ENCODE measurements at places on chromosomes 3 and 15. TPM values are rescaled to one million over a fixed set of nuclear protein-coding genes. Genes with fewer than 3 reads are reported as not detected.

DNA sequence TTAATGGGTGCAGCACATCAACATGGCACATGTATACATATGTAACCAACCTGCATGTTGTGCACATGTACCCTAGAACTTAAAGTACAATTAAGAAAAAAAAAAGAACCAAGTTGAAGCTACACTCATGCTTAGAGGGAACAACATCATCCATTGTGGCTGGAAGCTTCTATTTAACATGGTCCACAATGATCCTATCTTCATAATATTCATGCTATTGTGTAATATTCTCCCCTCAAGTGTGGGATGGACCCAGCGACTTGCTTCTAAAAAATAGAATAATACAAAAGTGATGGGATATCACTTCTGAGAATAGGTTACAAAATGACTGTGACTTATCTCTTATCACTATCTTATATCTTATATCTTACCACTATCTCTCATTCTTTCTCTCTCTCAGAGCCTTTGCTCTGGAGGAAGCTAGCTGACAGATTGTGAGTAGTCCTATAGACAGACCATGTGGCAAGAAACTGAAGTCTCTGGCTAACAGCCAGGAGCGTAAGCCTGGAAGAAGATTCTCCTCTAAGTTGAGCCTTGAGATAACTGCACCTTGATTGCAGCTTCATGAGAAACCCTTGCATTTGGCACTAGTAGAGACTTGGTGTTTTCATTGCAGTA, 198.5 kb upstream of the MRPL3 start:
- no peak overlapping the region for H3K27ac ChIP-seq
- H3K4me3 ChIP-seq, result no peak overlapping the region
- DNase-seq, result no peak

- DNase-seq, result no peak
- H3K27me3 ChIP-seq, result no peaks in the 10 kb centered on the region
- H3K36me3 ChIP-seq, result no peaks in the 10 kb centered on the region
- no peak overlapping the region for H3K4me3 ChIP-seq
These were observed 40.9 kb downstream of the HRH1 start for GRCh38 chr3:11195201-11195600.

- H3K4me3 ChIP-seq, result no peak overlapping the region
- H3K4me1 ChIP-seq, result no peaks in the 10 kb centered on the region
- no peak for DNase-seq
- no peaks in the 10 kb centered on the region for H3K27me3 ChIP-seq
- no peak overlapping the region for H3K27ac ChIP-seq
These were observed 144.7 kb downstream of the FAM43A start for GRCh38 chr3:194830401-194830800.

- DNase-seq, result peak; percentile 43
- no peak overlapping the region for H3K4me3 ChIP-seq
- H3K27me3 ChIP-seq, result no peaks in the 10 kb centered on the region
- H3K4me1 ChIP-seq, result no peaks in the 10 kb centered on the region
- no peaks in the 10 kb centered on the region for H3K36me3 ChIP-seq
These were observed 71.8 kb downstream of the SYNPR start for GRCh38 chr3:63349583-63350573.

- H3K27ac ChIP-seq, result no peak overlapping the region
- DNase-seq, result no peak
- no peak overlapping the region for H3K4me3 ChIP-seq
- H3K36me3 ChIP-seq, result no peaks in the 10 kb centered on the region
These were observed 817.4 kb upstream of the LMCD1 start for GRCh38 chr3:7684182-7684715.

GRCh38 chr3:44136421-44136820, 105.3 kb upstream of the TOPAZ1 start:
- no peak overlapping the region for H3K27ac ChIP-seq
- no peak overlapping the region for H3K4me3 ChIP-seq
- DNase-seq, result peak; percentile 20
- no peaks in the 10 kb centered on the region for H3K36me3 ChIP-seq

- peak overlapping the region; percentile 71 for H3K4me3 ChIP-seq
- no peaks in the 10 kb centered on the region for H3K27me3 ChIP-seq
- peaks cover 2% of the 10 kb centered on the region for H3K36me3 ChIP-seq
- peaks cover 22% of the 10 kb centered on the region for H3K4me1 ChIP-seq
- H3K27ac ChIP-seq, result no peak overlapping the region
These were observed 1.3 kb upstream of the HACD2 start for GRCh38 chr3:123586131-123586530.

DNA sequence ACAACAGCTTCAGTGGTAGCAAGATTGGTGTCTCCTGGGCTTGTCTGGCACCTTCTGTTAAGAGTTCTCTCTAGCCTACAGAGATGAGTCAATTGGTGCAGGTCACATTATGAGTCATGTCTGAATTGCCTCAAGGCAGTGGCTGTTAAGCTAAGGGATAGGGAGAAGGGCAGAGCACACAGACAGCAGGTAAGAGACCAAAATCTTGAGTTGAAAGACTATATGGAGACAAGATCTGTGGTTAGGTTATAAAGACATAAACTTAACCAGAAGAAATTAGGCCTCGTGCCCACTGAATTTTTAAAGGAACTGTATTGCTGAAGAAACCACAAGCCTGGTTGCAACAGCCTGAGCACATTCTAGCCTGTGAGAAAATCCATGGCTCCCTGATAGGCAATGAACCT, 19.2 kb upstream of the KPNA1 start:
- DNase-seq, result no peak
- H3K27ac ChIP-seq, result no peak overlapping the region
- no peaks in the 10 kb centered on the region for H3K4me1 ChIP-seq
- H3K27me3 ChIP-seq, result no peaks in the 10 kb centered on the region

- no peaks in the 10 kb centered on the region for H3K27me3 ChIP-seq
- H3K36me3 ChIP-seq, result no peaks in the 10 kb centered on the region
- H3K27ac ChIP-seq, result no peak overlapping the region
- H3K4me1 ChIP-seq, result no peaks in the 10 kb centered on the region
- DNase-seq, result no peak
- H3K4me3 ChIP-seq, result no peak overlapping the region
These were observed 43.8 kb upstream of the SLC25A26 start for GRCh38 chr3:66177026-66177425.

DNA sequence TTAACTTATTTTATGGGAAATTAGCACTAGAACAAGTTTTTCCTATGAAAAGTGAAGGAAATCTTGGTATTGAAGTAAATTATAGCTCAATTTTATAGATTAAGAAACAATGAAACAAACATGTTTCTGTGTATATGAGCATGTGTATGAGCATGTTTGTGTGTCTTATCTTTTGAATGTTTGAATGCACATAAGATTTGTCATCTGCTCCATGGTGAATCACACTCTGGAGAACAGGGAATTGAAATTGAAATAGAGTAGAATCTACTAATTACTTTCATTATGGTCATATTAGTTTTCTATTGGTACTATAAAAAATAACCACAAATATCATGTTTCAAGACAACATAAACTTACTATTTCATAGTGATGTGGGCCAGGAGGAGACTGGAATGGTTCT, 646.6 kb downstream of the OTOL1 start:
- no peaks in the 10 kb centered on the region for H3K4me1 ChIP-seq
- DNase-seq, result no peak
- H3K36me3 ChIP-seq, result no peaks in the 10 kb centered on the region
- H3K27ac ChIP-seq, result no peak overlapping the region

DNA sequence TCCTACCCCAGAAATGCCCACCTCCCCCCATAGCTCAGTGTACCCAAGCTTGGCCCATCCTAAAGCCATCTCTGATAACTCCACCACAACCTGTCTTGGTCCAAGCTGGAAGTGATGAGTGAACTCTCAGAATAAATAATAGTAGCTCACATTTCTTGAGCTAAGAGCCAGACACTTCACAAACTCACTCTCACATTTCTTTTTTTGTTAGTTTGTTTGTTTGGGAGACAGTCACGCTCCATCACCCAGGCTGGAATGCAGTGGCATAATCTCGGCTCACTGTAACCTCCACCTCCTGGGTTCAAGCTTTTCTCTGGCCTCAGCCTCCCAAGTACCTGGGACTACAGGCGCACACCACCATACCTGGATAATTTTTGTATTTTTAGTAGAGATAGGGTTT, 46.2 kb downstream of the LIPC start:
- peak overlapping the region; percentile 15 for H3K27ac ChIP-seq
- no peaks in the 10 kb centered on the region for H3K27me3 ChIP-seq
- H3K4me3 ChIP-seq, result no peak overlapping the region
- H3K36me3 ChIP-seq, result no peaks in the 10 kb centered on the region

DNA sequence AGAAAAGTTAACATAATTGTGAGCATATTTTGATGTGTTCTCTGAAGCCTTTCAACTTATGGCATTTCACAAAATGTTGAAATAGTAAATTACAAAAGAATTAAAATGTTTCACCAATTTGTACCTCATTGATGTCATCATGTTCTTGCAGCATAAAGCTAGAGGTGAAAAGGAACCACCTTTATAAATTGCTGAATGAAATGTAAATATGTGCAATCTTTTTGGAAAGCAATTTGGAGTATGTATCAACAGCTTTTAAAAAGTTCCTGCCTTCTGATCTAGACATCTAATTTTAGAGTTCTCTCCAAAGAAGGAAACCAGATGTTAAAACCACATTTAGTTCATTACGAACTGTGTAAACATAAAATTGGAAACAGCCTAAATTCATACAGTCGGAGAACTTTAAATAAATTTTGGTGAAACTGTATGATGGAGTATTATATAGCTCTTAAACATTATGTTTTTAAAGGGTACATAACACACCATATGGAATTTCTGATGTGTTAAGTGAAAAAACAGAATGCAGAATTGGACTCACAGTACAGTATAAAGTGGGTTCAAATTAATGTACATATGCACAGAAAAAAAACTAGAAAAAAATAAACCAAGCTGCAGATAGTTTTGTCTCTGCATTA, 311.2 kb upstream of the NAALADL2 start:
- H3K36me3 ChIP-seq, result no peaks in the 10 kb centered on the region
- H3K4me3 ChIP-seq, result no peak overlapping the region
- H3K27ac ChIP-seq, result no peak overlapping the region
- peaks cover 31% of the 10 kb centered on the region for H3K4me1 ChIP-seq
- no peak for DNase-seq

DNA sequence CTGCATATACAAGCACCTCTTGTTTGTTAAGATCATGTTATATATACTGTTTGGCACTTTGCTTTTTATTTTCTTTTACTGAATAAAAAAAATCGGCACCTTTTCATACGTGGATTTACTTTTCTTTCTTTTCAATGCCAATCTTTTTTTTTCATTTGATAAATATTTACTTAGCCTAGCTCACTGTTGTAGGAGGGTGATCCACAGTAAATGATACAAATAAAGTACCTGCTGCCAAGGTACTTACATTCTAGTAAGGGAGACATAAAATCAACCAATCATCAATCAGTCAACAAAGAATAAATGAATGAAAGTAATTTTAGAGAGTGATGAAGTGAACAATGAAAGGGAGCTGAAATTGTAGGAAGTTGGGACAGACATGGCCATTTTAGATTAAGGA, 18.3 kb downstream of the GNB5 start:
- H3K27me3 ChIP-seq, result no peaks in the 10 kb centered on the region
- H3K36me3 ChIP-seq, result no peaks in the 10 kb centered on the region
- H3K27ac ChIP-seq, result no peak overlapping the region
- no peaks in the 10 kb centered on the region for H3K4me1 ChIP-seq

The ARRDC4 gene
- total RNA-seq, result 3.2 TPM

The U2SURP gene
- 131 TPM for total RNA-seq

The CCDC54 gene
- not detected for total RNA-seq

The KLHL25 gene
- 16.0 TPM for total RNA-seq
